Hair follicular keratinocyte (primary cell): ENCODE measurements at places on chromosomes 6 and 20. TPM values are rescaled to one million over a fixed set of nuclear protein-coding genes. Genes with fewer than 3 reads are reported as not detected.

The OPN5 gene
- total RNA-seq, result not detected in 2 replicates

The ADGRF5 gene
- total RNA-seq, result not detected in 2 replicates

The ZC3H12D gene
- not detected in 2 replicates for total RNA-seq

The RSPH9 gene
- total RNA-seq, result not detected in 2 replicates

The C6orf132 gene
- total RNA-seq, result 16.9 and 17.4 TPM in 2 replicates

The RSPO3 gene
- not detected in 2 replicates for total RNA-seq

The RARS2 gene
- 23.7 and 25.6 TPM in 2 replicates for total RNA-seq

The TFAP2D gene
- total RNA-seq, result not detected in 2 replicates

The PGC gene
- not detected in 2 replicates for total RNA-seq

The BCAS1 gene
- total RNA-seq, result not detected in 2 replicates

The GINS1 gene
- 7.1 and 21.3 TPM in 2 replicates for total RNA-seq

The FOXF2 gene
- 0.49 TPM in 1 of 2 replicates, not detected in the other for total RNA-seq

The LGSN gene
- total RNA-seq, result not detected in 2 replicates

The ELMO2 gene
- total RNA-seq, result 24.4 and 28.6 TPM in 2 replicates

The PDYN gene
- total RNA-seq, result not detected in 2 replicates
